ENCODE measurements at places on chromosomes 13 and 19.
A peak's percentile ranks its signal among the peaks of the same experiment; 100 is the strongest.

DNA sequence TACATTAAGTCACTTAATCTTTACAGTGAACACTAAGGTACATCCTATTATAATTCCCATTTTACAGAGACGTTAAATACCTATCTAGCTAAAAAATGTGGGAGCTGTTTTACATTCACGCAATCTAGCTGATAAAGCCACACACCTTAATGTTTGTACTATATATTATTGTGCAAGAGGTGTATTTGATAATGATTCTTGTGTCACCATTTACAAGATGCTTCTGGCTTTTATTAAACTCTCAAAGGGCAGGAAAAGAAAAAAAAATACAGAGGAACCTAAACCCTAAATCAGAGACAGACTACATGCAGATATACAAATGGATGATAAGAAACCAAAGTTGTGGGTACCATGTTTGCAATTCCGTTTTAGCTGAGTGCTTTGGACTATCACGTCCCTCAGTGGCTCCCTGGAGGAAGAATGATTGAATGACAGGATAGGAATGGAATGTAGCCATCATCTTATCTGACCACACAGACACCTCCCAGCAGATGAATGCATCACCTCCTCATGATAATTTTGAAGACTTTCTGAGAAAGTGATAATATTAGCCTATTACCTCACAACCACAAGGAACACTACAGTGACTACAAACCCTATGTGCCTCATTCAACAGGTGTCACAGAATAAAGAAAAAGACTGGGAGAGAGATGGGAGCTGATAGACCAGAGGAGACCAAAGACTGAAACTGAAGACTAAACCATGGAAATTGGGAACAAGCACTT, 230.5 kb upstream of the SERP2 start:
- DNase-seq, result no peak

DNA sequence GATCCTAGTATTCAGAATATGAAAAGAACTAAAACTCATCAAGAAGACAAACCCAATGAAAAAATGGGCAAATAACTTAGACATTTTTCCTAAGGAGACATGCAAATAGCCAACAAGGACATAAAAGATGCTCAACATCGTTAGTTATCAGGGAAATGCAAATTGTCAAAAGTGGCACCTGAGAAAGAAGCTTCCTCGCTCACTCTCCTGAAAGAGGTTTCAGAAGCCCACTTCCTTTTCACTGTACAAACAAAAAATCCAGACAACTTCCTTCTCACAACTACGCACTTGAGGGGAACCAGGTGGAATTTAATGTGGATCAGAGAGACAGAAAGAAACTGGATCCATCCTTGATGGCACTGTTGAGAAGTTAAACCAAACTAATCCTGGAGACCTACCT, 41.5 kb downstream of the KLF12 start:
- no peak for DNase-seq

GRCh38 chr13:110665491-110666254, 40.2 kb downstream of the CARS2 start:
- DNase-seq, result no peak

GRCh38 chr13:22080832-22081231, 410.0 kb downstream of the FGF9 start:
- no peak for DNase-seq

DNA sequence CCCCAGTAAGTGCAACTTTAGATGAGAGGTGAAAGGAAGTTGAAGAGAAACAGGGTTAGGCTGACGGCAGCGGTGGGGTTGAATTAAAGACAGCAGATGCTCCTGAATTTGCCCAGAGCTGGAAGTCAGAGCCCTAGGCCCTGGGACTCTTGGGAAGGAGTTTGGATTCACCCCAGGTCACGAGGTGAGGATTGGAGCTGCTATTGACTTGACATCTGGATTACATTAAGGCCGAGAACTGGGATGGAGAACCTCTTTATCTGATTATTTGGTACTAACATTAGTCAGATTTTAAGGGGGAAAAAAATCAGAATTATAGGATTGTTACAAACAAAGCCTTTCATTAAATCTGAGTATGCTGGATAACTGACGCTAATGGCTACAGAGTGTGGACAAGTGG, 367.2 kb downstream of the ZNF536 start:
- no peak for DNase-seq

GRCh38 chr13:27151798-27152599, 19.6 kb downstream of the USP12 start:
- DNase-seq, result no peak

GRCh38 chr13:52446265-52446664, 4.2 kb downstream of the VPS36 start:
- DNase-seq, result no peak

- DNase-seq, result no peak
Observed at GRCh38 chr13:113158946-113159345, 498 bp downstream of the PROZ start.

GRCh38 chr19:34180273-34180672, 8.0 kb downstream of the LSM14A start:
- DNase-seq, result no peak

DNA sequence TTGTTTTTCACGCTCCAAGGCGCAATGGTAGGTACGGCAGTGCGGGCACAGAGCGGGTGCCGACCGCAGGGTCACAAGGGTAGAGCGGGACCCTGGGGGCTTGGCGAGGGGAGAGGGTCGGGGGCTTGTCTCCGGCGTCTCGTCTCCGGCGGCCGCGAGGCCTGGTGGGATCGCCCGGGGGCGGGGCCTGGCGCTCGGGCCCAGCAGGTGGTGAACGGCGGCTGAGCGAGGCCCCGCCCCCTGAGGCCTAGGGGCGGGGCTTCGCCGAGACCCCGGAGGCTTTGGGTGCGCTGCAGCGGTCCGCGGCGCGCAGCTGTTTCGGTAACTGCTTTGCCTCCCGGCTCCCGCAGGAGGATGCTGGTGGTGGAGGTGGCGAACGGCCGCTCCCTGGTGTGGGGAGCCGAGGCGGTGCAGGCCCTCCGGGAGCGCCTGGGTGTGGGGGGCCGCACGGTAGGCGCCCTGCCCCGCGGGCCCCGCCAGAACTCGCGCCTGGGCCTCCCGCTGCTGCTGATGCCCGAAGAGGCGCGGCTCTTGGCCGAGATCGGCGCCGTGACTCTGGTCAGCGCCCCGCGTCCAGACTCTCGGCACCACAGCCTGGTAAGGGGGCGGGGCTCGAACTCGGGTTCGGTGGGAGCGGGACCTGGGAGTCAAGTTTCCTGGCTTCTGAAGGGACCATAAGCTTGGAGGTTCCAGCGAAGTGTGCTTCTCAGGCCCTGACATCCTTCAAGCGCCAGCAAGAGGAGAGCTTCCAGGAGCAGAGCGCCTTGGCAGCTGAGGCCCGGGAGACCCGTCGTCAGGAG, at the start of gene TSEN34:
TSEN34 (plus strand) TSS at position 298 of the 800 bp plus-strand sequence; CDS start at position 355, 57 bp downstream.
- peak; percentile 92 for DNase-seq

DNA sequence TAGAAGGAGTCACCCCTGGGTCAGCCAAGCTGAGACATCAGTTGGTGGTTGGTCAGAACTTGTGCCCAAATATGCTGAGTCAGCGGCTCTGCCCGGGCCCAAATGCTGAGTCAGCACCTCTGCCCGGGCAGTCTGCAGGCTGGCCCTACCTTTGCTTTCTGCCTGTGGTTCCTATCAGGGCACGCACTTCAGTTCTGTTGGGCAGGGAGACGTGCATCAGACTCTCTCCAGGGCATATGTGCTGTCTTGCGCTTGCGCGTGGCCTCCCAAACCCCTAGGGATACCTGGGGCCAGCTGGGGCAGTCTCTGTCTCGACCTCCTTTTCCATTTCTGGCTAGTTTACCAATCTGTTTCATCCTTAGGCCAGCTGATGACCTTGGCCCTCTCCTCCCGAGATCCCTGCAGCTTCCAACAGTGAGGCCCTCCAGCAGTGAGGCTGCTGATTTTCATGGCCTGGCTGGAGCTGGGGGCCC, 24.4 kb upstream of the LDLR start:
- DNase-seq, result no peak
